ENCODE measurements at places on chromosomes 4 and X.

DNA sequence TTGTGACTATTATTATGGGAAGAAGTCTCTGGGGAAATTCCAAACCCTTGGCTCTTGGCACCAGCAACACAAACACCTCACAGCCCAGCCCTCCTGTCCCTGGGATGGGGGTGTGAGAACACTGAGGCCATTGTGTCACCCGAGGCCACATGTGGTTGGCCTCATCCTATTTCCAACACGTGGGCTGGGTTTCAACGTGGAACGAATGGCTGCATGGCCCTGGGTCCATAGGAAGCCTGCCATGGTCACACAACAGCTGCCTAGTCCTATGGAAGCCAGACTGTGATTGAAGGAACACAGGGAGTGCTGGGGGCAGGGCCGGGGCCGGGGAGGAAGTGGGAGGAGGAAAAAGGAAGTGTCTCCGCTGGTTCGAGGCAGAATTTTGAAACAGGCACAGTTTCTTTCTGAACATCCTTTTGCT is 10.0 kb downstream of the CLCN4 start:
- no peak for DNase-seq

- no peak for DNase-seq
Measured at GRCh38 chr4:54092405-54093323, 7.3 kb upstream of the GSX2 start.

GRCh38 chr4:177671387-177671786 is 229.2 kb upstream of the AGA start:
- DNase-seq, result no peak

DNA sequence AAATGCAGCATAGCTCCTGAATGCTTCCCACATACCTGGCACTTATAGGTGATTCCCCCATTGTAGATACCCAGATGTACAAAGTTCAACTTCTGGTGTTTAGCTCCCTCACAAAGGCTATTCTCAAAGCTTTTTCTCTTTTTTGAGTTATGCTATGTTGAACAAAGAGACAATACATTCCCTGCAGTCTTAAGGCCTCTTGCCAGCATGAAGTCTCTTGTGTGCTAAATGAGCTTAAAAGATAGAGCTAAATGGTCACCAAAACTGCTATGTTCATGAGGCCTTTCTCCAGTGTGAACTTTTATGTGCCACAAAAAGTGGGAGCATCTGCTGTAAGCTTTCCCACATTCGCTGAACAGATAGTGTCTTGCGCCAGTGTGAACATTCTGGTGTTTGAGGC is 111.2 kb upstream of the TMEM47 start:
- DNase-seq, result no peak

DNA sequence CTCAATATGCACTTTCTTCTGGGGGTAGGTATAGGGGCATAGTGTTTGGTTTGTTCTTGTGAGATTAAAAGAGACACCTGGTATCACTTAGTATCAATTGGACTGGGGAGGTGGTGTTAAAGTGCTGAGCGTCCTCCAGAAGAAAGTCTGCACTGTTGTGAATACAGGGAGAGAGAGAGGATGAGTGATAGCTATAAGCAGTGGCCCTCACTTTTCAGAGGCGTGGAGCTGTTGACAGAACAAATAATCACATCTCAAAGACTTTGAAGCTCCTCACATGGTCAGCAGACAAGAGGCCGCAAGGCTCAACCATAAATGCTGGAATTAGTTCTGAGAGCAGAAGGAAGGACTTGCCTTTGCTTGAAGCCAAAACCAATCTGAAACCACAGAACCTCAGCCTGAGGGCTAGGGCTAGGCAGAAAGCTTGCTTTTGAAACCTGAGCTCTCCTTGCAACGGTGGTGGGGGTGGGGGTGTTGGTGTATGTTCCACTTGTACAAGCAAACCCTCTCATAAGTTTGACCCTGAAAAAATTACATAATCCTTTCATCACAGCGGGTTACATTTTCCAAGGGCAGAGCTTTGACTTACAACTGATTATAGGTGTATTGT is 123.2 kb upstream of the SCML1 start:
- no peak for DNase-seq

- no peak for DNase-seq
Measured at GRCh38 chr4:15117270-15117946, 115.1 kb downstream of the CPEB2 start.

GRCh38 chr4:140304346-140304745 is 69.1 kb upstream of the SCOC start:
- DNase-seq, result no peak

DNA sequence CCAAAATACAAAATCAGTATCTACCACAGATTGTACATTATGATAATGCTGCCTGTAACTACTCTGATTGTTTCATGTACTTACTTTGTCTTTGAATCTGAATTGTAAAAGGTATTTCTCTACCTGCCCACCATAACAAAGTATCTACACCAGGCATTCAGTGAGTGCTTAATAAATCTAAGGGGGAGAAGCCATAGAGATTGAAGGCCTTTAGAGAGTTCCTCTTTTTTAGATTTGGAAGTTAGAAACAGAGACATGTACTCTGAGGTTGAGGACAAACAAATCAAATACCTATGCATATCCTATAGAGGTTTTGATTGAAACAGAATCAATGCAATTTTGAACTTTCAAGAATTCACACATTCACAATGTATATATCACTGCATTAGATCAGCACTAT is 42.7 kb downstream of the SAT1 start:
- no peak for DNase-seq

- DNase-seq, result no peak
Measured at GRCh38 chr4:141416677-141417363, 196.1 kb downstream of the ZNF330 start.

GRCh38 chr4:104641418-104641817 is 146.7 kb upstream of the CXXC4 start:
- DNase-seq, result no peak

- no peak for DNase-seq
Measured at GRCh38 chrX:9390693-9391368, 74.0 kb upstream of the TBL1X start.

GRCh38 chr4:83010111-83010521 is 507 bp downstream of the LIN54 start:
- peak; percentile 21 for DNase-seq

DNA sequence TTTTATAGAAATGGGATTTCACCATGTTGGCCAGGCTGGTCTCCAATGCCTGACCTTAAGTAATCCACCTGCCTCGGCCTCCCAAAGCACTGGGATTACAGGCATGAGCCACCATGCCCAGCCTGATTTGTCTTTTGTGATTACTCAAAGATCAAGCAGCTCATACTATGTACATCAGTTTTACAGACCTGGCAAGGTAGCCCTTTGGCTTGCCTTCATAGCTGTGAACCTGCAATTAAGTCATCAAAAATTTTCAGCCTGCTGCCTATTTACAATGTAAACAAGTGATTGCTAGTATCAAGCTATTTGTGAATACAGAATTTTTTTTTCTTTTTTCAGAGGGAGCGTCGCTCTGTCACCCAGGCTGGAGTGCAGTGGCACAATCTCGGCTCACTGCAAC is 46.2 kb downstream of the GSX2 start:
- DNase-seq, result no peak

DNA sequence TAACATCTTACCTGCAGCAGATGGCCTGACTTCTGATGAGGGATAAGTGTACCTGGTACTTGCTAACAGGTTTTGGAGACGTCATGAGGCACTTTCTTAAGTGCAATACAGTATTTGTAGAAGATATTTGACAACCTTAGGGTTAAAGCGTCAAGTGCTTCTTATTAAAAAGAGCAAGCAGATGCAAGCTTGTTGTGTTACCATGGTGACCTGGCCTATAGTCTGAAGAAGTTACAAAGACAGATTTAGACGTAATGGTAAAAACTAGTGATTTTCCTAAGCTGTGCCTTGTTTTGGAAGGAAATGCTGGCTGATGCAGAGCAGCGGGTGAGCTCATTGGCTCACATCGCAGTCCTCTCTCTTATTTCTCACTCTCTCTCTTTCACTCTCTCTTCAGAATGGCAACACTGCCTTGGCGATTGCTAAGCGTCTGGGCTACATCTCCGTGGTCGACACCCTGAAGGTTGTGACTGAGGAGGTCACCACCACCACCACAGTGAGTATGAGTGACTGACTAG is 243.6 kb downstream of the ANK2 start:
- no peak for DNase-seq

- no peak for DNase-seq
Measured at GRCh38 chr4:20046179-20046578, 205.5 kb upstream of the SLIT2 start.

DNA sequence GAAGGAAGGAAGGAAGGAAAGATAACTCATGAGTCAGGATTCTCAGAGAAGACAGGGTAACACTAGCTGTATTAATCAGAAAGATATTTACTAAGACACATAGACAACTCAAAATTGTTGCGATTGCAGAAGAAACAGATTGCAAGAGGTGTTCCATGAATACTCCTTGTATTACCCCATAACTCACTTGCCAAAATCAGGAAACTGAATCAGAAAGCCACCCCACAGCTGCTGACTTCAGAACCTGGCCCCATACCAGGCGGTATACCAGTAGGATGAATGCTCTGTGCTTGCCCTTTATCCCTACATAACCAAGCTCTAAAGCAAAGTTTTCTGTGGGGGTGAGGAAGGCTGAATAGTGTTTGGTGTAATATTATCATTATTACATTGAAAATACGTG is 468.5 kb downstream of the IQCM start:
- DNase-seq, result no peak

GRCh38 chr4:47852136-47852535 is 14.3 kb upstream of the CORIN start:
- no peak for DNase-seq

GRCh38 chr4:155548173-155548572 is 118.5 kb upstream of the GUCY1A1 start:
- no peak for DNase-seq

GRCh38 chrX:150486011-150486410 is 82.4 kb upstream of the MTM1 start:
- peak; percentile 42 for DNase-seq

GRCh38 chrX:54043541-54044125 is 640 bp downstream of the PHF8 start:
- peak; percentile 44 for DNase-seq

GRCh38 chr4:188396037-188396436 is 256.8 kb downstream of the TRIML1 start:
- DNase-seq, result no peak

- no peak for DNase-seq
Measured at GRCh38 chr4:8002525-8003309, 63.1 kb upstream of the AFAP1 start.

DNA sequence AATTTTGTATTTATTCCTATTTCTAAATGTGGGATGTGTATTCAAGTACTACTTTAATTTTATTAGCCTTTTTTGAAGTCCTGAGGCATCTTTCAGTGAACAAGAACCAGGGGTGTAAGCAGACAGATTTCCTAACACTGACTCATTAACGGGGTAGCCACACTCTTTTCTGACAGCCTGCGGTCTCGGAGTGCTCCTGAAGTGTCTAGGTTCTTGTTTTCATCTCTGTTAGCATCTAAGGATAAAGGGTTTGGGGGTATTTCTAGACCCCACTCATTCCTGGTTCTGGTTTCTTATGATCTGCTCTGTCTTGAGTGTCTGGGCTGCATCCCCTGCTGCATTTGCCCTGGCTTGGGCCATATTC is 71.9 kb downstream of the GC start:
- DNase-seq, result no peak

DNA sequence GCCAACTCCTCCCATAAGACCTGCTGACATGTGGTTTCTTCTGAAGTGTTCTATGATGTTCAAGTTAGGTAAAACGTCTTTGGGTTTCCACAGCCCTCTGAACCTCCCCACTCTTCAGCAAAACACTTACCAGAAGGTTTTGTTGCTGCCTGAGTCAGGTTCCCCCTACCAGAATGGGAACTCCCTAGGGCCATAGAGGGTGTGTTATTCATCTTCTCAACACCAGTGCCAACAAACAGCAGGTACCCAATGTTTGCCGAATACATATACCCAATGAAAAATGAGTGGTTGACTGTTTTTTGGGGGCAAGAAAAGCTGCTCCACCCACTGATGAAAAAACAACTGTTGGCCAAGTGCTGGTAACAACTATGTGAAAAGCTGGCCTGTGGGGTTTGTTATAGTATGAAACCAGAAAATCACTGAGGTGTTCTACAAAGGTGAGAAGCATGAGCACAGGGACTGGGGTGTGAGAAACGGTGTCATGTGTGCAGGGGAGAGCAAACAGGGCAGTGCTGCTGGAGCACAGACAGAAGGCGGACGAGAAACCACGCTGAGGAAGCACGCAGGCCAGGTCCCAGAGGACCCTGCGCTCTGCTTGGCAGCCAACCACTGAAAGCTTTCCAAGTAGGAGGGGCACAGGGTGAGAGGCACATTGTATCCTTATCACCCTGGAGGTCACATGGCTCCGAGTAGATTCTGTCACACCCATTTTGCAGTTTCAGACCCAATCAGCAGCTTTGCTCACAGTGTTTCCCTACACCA is 28.8 kb downstream of the ATP8A1 start:
- DNase-seq, result no peak

DNA sequence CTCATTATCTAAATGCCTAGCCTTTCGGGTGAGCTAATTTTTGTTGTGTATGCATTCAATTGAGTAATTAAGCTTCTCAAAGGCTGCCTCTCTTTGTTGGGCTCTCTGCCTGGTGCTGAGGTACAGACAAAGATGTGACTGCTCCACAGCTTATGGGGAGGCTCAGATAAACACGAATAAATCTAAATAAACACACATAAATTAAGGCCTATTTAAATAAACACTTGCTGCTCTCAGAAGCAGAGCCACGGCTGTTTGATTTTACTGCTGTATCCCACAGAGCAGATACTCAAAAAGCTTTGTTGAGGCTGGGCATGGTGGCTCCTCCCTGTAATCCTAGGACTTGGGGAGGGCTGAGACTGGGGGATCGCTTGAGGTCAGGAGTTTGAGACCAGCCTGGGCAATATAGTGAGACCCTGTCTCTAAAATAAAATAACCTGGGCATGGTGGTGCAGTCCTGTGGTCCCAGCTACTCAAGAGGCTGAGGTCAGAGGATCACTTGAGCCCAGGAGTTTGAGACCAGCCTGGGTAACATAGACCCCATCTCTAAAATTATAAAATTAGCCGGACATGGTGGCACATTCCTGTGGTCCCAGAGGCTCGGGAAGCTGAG is 8.4 kb upstream of the CD99 start:
- no peak for DNase-seq

DNA sequence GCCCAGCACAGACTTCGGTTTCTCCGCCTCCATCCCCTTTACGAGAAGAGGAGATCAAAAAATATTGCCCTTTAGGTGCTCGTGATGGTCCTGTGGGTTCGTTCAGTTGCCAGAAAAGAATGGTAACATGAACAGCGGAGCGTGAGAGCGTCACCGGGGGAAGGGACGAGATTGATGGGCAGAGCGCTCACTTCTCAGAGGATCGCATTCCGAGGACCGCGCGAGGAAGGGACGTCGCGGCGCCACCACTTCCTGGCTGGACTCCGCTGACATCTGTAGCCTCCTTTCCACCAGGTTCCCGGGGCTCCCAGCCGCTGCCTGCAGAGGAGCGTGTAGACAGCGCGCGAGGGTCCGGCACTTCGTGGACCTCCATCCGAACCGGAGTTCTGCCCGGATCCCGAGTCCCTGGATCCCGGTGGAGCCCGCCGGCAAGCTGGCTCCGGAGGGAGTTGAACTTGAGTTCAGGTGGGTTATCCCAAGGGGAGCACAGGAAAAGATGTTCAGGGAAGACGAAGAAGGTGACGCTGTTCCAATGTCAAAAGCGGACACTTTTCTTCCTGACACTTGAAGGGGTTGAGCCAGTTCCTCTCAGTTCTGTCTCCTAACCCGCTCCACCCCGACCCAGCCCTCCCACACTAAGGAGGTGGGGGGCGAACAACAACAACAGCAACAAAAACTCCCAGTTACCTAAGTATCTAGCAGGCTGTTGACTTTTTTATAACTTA is 484 bp downstream of the GALNTL6 start:
- no peak for DNase-seq
